ENCODE measurements at places on chromosomes 1 and 21. TPM values are rescaled to one million over a fixed set of nuclear protein-coding genes. Genes with fewer than 3 reads are reported as not detected.

DNA sequence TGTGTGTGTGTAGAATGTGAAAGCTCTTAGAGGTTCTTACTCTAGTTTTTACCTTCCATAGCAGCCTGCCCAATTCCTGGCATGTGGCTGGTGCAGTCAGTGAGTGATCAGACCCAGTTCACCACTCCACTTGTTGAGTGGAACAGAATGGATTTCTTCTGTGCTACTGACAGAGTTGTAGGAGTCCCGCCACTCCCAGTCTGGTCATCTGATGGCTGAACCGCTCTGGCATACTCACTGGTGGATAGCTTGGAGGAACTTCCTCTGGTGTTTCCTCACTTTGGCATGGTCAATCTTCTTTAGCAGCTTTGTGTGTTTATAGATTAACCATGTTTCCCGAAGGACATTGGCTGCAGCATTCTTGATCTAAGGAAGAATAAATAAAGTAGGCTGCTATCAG lies 106.7 kb upstream of the ADAR start:
- DNase-seq, result no peak

- DNase-seq, result no peak
Measured at GRCh38 chr1:186236921-186237320, 138.1 kb downstream of the TPR start.

CASQ1 gene
- total RNA-seq, result not detected

DNA sequence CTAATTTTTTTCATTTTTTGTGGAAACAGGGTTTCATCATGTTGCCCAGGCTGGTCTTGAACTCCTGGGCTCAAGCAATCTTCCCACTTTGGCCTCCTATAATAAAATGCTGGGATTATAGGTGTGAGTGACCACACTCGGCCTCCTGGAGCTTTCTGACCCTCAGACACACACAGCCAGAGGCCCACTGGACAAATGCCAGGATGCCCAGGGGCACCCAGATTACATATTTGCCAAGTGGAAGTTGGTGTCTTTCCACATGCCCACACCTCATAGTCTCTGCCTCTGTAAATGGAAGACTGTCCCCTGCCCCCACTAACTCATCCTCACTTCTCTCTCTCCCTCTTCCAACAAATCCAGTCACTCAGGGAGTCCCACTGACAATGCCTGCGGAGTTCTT lies 63.4 kb upstream of the LRP8 start:
- DNase-seq, result no peak

DNA sequence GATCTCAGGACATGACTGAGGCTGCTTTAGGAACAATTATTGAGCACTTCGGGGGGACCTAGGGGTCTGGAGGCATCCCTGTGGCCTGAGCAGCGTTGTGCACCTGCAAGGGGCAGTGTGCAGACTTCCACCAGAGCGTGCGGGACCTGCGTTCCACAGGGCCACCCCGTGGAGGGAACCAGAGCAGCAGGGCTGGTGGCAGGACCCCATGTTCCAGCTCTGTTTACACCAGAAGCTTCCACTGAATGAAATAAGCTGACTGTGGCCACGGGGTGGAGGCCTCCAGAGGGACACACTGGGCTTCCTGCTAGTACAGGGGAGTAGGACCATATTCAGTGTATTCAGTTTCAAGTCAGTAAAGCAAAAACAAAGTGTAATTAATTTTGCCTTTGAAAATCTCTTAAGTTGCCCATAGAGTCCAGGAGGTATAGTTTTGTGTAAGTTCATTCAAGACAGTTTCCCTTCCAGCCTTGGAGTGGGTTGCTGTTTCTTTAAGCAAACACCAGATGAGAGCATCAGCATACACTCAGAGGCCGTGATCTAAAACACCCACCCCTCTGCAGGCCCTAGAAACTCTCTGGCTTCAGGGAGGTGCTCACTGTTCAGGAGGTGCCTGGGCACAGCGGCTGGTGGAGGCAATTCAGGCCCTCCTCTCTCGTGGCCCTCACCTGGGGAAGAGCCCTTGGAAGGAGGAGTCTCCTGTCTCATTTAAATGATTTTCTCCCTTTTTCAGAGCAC lies 16.6 kb downstream of the SLC1A7 start:
- DNase-seq, result no peak

GRCh38 chr1:163928651-163929050 lies 606.9 kb downstream of the NUF2 start:
- no peak for DNase-seq

GRCh38 chr1:113898241-113898814 lies 6.3 kb downstream of the AP4B1 start:
- DNase-seq, result no peak

FCRL4 gene
- total RNA-seq, result not detected

CHODL gene
- not detected for total RNA-seq

- no peak for DNase-seq
Measured at GRCh38 chr1:208276757-208277435, 32.7 kb upstream of the PLXNA2 start.

DNA sequence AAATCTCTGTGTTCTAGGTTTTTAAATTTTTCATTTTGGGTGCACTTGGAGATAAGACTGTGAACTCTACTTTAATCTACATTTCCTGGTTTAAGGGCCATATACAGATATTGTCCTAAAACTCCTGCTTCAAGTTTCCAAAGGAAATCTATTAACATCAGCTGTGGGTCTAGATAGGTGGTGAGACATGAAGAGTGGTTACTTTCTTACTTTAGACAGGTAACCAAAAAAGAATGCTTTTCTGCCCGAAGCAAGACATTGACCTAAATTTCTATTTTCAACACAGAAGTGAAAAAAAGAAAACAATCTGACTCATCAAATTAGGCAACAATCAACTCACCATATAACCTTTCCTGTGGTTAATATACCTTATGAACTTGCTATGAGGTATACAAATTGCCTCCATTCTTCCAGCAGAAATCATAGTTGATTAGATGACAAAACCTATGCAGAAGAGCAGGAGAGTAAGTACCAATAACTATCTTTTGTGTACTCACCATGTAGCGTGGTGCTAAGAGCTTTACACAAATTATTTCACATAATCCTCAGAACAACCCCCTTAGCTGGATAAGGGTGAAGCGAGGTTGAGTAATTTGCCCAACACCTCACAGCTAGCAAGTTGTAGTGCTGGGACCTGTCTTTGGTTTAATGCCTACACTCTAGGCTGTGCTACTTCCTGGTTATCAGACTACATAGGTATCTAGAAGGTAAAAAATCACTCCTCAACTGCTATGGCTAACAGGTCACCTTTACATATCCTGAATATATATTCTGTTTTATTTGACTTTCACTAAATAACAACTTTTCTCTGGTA lies 23.4 kb upstream of the PTPN14 start:
- no peak for DNase-seq

- no peak for DNase-seq
Measured at GRCh38 chr1:115499253-115499652, 142.5 kb upstream of the VANGL1 start.

- no peak for DNase-seq
Measured at GRCh38 chr1:117613249-117613968, 7.6 kb downstream of the TENT5C start.

SPATA6 gene
- total RNA-seq, result 3.4 TPM

- DNase-seq, result no peak
Measured at GRCh38 chr1:174956976-174957375, 42.8 kb upstream of the CACYBP start.

MAEL gene
- total RNA-seq, result not detected

SDC3 gene
- total RNA-seq, result 0.12 TPM

DNA sequence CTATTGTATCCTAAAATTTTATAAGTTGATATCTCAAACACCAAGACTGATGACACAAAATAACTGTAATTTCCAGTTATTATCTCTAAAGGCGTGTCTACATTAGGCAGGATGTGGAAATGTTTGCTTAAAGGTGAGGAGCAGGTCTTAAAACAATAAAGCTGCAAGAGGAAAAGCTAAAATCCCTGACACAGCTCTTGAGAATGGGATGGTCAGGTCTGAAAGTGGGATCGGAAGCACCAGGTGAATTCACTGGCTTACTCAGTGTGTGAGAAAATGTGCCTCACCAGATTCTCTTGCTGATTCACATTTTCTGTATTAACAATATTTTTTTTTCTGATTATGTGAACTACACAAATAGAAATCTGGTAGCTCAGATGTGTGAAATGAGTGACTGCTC lies 421.9 kb upstream of the ADAMTS5 start:
- DNase-seq, result no peak

MLLT11 gene
- total RNA-seq, result 5.6 TPM

DNA sequence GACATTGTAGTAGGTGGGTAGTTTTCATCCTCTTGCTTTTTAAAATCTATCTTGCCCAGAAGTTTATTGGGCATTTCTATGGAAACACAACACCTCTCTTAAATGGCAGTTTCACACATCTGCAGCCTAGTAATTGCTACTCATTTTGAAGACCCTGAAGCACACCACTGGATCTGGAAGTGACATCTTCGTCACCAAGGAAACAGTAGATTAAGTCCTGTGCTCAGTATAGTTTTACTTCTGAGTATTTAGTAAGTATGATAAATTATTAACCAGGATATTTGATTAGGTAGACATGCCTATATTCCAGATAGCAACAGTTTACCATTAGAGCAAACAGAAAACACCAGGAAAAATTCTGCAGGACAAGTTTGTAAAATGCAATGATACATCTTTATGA lies 48.7 kb downstream of the UCK2 start:
- no peak for DNase-seq

- DNase-seq, result no peak
Measured at GRCh38 chr21:37374027-37374426, 7.5 kb downstream of the DYRK1A start.

DNA sequence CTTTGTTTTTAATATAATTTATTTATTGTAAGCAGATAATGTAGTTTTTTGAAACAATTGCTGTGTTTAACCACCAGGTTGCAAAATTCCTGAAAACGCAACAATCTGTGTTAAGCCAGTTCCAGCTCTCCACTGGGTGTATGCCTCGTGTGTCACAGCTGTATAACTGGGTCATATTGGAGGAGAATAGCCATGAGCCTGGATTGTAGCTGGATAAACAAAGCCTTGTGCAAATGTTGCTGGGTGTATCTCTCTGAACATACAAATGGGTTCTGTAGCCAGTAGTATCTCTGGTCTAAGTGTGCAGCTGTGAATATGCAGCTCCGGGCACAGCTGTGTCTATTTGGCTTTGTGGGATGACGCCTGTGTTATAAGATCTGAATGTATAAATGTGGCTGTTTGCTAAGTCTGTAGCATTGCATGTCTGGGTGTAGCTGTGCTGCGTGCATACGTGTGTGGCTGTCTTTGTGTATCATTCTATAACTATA lies 2.8 kb downstream of the TCEA3 start:
- DNase-seq, result no peak

DNA sequence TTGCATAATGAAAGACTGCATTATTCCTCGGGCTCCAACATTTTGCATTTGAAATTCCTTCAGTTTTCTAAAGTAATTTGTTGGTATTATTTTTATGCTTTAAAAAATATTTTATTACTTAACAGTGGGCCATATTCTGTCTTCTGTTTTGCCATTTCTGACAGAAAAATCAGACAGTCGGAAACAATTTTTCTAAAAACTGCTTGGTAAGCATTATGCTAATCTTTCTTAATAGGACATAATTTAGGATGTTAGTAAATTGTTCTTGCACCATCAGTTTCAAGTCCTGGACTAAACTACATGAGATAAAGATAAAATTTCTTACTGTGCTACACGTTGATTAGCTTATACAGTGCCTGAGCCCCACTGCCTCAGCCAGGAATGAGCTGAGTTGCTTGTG lies 11.2 kb downstream of the RGL1 start:
- DNase-seq, result no peak

LAD1 gene
- not detected for total RNA-seq

DNA sequence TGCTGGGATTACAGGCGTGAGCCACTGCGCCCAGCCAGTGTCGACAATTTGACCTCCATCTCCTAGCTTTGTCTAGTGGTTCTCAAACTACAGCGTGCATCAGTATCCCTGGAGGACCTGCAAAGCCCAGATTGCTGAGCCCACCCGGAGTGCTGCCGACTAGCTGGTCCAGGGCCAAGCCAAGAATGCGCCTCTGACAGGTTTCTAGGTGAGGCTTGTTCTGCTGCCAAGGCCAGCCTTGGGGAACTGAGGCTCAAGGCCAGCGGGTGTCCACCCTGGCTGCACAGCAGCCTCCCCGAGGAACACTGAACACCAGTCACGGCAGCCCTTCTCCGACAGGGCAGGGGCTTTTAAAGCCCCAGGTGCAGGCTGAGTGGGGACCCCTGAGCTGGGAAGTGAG lies 9.8 kb upstream of the PTTG1IP start:
- no peak for DNase-seq

KCND3 gene
- not detected for total RNA-seq

- no peak for DNase-seq
Measured at GRCh38 chr1:199678771-199679170, 348.7 kb upstream of the NR5A2 start.

- no peak for DNase-seq
Measured at GRCh38 chr1:151924691-151925587, 15.6 kb upstream of the THEM4 start.

DNA sequence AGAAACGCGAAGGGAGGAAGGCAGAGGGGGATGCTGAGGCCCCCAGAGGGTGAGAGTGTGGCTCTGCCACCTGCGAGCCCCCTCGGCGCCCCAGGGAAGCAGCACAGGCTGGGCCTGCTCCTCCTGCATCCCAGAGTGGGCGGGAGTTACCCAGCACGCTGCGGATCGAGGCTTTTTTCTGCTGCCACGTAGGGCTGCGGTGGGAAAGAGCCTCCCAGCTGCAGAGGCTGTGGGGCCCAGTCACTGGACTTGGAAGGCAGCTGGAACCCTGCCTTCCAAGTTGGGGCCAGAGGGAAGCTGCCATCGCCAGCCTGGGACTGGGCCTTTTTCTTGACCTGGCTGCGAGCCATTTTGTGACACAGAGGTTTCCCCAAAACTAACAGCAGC lies 2.3 kb upstream of the GRIK3 start:
- DNase-seq, result no peak
